Activated CD8-positive, alpha-beta memory T cell treated with anti-CD3 and anti-CD28 coated beads, Interleukin-2, amount 50 U/mL, for 48 hours (primary cell): ENCODE measurements at places on chromosomes 4 and X.

- no peak for DNase-seq
Measured at GRCh38 chr4:166399021-166399420, 526.0 kb downstream of the TLL1 start.

GRCh38 chrX:121598356-121598755 lies 550.9 kb downstream of the GLUD2 start:
- DNase-seq = no peak

GRCh38 chr4:1834047-1834775 lies 21.7 kb downstream of the LETM1 start:
- DNase-seq = no peak

- DNase-seq = no peak
Measured at GRCh38 chrX:4186331-4186730, 472.9 kb upstream of the PRKX start.

GRCh38 chr4:110309675-110310074 lies 111.3 kb upstream of the ELOVL6 start:
- no peak for DNase-seq

- no peak for DNase-seq
Measured at GRCh38 chrX:78514852-78515251, 144.3 kb downstream of the RTL3 start.
